ENCODE measurements at places on chromosomes 7 and 10.

DNA sequence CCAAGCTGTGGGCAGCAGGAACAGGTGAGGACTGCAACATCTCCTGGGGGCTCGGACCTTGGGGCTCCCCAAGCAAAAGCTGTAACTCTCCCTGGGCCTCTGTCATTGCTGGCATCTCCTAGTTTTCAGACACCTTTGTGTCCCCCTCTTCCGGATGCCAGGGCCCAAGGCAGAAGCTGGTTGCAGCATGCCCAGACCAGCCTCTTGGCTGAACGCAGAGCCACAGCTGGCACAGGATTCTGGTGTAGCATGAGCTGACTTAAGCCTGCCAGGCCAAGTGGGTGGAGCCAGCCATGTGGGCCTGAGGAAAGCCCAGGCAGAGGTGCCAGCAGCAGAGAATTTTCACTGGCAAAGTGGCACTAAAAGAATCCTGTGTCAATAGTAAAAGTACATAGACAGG is 43.5 kb downstream of the ZWINT start:
- no peak for DNase-seq

- no peak for DNase-seq
These were observed 214.1 kb downstream of the TMEM178B start for GRCh38 chr7:141287936-141288335.

GRCh38 chr10:113067501-113067900 is 117.5 kb downstream of the TCF7L2 start:
- DNase-seq: no peak

GRCh38 chr10:118439824-118440223 is 97.7 kb upstream of the FAM204A start:
- no peak for DNase-seq

DNA sequence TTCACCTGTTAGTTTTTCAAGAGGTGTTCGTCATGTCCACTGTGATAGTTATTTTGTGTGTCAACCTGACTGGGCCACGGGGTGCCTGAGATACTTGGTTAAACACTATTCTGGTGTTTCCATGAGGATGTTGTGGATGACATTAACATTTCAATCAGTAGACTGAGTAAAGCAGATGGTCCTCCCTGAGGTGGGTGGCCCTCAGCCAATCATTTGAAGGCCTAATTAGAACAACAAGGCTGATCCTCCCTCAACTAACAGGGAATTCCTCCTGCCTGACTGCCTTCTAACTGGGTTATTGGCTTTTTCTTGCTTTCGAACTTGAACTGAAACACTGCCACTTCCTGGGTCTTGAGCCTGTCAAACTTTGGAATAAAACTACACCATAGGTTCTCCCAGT is 75.8 kb downstream of the ENO4 start:
- no peak for DNase-seq

GRCh38 chr7:8149222-8149621 is 112.7 kb downstream of the ICA1 start:
- DNase-seq: no peak

GRCh38 chr7:101161692-101162471 is 3.5 kb downstream of the VGF start:
- no peak for DNase-seq

DNA sequence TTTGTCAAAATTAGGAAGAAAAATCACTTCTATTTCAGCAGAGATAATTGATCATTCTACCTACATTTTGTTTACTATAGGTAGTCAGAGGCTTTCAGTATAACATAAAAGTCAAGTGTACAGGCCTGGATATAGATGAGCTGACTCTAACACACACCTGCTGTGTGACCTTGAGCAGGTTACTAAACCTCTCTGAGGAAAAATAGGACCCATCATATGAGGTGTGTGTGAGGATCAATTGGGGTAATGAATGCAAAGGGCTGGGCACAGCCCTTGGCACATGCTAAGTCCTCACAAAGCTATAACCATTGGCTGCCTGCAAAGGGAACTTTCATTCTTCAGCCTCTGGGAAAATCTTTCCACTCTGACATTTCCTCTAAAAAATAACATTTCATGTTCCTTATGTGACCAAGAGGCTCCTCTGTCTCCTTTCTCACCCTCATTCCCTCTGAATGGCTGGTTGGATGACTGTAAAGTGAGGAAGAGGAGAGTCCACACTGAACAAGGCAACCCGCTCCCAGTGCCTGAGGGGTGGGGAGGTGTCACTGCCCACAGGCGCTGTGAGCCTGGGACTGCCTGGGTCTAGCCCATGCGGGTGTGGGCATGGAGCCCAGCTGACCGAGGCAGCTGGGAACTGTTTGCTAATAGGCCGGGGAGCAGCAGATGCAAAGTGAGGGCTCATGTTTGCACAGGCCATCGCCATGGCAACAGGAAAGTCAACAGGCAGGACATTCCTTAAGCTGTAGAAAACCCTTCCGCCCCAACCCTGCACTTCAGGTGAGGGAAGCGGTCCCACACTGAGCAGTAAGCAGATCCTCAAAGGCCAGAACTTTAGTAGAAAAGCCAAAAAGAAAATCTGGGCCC is 36.8 kb downstream of the MYOF start:
- DNase-seq: no peak

GRCh38 chr10:132245056-132245455 is 58.3 kb downstream of the DPYSL4 start:
- no peak for DNase-seq

DNA sequence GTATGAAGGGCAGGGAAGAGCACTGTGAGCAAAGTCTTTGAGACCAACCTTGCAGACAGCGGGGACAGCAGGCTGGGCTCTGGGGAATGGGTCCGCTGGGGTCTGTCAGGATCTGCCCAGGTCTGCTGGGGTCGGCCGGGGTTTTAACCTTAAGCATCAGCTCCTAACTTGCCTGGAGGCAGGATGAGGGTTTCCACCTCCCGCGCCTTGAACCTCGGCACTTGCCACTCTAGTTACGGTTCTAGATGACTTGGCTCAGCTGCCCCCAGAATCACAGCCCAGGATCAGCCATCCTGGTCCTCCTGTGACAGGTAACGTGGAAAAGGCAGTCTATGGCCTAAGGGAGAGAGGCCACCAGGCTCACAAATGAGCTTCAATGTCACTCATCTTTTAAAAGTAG is 50.4 kb upstream of the CACUL1 start:
- DNase-seq: no peak

- no peak for DNase-seq
These were observed 9.4 kb upstream of the PPP2R2D start for GRCh38 chr10:131891196-131891928.

DNA sequence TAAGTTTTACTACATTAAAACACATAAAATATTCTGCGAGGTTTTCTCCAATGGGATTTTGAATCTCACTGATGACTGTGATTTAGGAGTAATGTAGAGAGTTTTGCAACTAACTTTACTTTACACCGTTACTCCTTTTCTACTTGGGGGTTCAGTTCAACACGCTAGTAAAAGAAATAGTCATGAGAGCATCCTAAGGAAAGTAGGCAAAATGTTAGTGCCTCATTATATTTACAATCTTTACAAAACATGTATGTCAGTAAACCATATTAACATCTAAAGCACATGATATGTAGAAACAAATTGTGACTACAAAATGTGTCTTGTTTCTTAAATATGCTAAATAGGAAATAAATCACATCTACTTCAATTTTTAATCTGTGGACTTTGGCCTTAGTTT is 6.0 kb downstream of the MEOX2 start:
- DNase-seq: no peak

DNA sequence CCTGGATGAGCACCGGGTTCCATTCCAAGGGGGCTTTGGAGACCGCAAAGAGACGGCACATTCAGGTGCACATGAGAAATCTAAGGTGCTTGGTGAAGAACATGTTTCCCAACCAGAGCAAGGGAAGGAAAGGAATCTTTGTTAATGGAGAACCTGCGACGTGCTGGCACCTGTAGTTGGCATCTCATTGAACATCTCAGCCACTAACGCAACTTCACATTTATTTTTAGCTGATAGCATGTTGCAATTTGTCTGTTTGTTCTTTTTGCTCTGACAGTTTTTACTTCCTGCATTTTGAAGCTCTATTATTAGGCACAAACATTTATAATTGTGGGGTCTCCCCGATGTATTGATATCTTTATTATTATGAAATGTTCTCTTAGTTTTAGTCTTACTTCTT is 316.7 kb downstream of the TCERG1L start:
- DNase-seq: no peak

GRCh38 chr10:24826009-24826408 is 102.3 kb upstream of the ARHGAP21 start:
- no peak for DNase-seq

GRCh38 chr7:89223900-89224395 is 428.4 kb upstream of the TEX47 start:
- DNase-seq: no peak

DNA sequence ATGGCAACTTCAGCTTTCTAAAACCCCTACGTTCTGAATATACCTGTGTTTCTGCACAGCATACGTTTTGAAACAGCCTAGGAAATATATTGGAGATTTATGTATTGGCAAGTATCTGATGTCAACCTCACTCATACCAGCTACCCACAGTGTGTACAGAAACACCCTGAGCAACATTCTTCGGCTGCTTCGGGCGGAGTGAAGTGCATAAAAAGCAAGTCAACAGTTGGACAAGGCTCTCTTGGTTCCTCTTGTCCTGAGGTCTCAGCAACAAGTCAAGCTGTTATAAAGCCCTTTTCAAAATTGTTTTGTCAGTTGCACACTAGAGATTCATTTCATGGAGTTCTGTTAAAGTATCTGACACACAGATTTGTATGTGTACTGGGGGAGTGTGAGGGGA is 40.0 kb upstream of the PAPSS2 start:
- no peak for DNase-seq

GRCh38 chr7:141585592-141586510 is 34.6 kb downstream of the AGK start:
- DNase-seq: no peak

GRCh38 chr10:125159932-125160855 is at the start of gene CTBP2:
CTBP2 (minus strand) TSS chr10:125160563.
- DNase-seq: no peak

Data from CD4-positive, alpha-beta T cell treated with Interferon alpha-2 for 1 hour (primary cell).